AG08396 (cell line): ENCODE measurements at places on chromosomes 11 and 22.

- DNase-seq: no peak
Measured at GRCh38 chr11:3115321-3115720, 49.8 kb downstream of the OSBPL5 start.

DNA sequence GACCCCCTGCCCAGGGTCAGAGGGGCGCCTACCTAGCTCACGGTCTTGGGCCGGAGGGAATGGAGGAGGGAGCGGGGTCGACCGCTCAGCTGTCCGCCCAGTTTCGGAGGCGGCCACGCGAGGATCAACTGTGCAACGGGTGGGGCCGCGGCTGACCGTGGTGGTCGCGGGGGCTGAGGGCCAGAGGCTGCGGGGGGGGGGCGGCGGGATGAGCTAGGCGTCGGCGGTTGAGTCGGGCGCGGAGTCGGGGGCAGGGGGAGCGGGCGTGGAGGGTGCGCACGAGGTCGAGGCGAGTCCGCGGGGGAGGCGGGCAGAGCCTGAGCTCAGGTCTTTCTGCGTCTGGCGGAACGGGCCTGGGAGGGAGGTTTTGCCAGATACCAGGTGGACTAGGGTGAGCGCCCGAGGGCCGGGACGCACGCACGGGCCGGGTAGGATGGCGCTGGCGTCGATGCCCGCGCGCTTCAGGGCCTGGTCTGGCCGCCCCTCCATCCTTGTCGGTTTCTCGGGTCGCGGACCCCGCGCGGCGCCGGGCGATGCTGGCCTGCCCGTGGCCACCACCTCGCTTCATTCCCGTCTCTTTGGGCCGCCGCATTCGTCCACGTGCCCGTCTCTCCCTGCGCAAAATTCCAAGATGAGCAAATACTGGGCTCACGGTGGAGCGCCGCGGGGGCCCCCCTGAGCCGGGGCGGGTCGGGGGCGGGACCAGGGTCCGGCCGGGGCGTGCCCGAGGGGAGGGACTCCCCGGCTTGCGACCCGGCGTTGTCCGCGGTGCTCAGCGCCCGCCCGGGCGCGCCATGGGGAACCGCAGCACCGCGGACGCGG is at the start of gene DRD4:
Gene DRD4, plus strand, starts transcription at position 759 of the 822 bp plus-strand sequence. Its CDS starts 36 bp downstream, at position 795.
- DNase-seq: peak; percentile 85

DNA sequence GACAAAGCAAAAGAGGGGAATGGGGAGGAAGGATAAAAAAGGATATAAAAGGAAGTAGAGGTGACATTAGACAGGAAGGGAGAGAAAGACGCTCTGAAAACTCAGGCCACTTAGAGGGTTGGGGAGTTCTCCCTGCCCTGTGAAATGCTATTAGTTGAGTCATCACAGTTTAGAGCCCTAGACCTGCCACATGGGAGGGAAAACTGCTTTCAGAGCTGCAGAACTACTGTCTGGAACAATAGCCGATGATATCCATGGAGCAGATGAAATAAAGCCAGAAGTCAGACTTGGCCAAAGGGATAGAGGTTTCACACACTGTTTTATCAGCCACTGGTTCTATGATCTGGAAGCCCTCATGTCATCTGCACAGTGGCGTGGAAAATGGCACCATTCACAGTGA is 157.9 kb downstream of the NCAM1 start:
- DNase-seq: no peak

DNA sequence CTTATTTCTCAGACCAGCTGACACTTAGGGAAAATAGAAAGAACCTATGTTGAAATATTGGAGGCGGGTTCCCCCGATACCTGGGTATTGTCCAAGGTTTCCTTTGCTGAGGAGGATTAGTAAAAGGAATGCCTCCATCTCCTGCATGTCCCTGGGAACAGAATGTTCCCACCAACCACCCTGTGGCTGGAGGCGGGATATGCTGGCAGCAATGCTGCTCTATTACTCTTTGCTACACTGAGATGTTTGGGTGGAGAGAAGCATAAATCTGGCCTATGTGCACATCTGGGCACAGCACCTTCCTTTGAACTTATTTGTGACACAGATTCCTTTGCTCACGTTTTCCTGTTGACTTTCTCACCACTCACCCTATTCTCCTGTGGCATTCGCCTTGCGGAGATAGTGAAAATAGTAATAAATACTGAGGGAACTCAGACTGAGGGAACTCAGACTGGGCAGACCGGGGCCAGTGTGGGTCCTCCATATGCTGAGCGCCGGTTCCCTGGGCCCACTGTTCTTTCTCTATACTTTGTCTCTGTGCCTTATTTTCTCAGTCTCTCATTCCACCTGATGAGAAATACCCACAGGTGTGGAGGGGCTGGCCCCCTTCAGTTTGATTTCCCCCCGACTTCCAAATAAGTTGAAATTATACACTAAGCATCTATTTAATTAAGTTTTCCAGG is 32.1 kb downstream of the IGLL1 start:
- DNase-seq: no peak

- DNase-seq: no peak
Measured at GRCh38 chr11:118142809-118143208, 9.8 kb downstream of the SCN4B start.

GRCh38 chr11:102390667-102391465 is 43.9 kb downstream of the BIRC2 start:
- peak; percentile 71 for DNase-seq

DNA sequence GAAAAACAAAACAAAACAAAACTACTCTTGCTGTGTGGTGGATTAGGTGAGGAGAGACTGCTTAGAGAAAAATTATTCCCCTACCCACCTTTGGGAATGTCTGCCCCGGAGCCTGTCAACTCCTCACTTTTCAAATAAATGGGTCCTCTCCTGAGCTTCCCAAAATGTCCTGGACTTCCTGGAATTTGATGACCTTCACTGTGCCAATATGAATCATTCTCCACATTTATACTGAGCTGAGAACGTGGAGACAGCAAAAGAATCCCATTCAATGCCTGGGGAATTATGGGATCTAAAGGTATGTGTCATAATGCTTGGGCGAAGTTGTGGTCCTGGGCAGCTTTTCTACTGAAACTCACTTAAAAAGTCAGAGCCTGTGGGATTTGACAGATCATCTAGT is 136.8 kb downstream of the KIF18A start:
- DNase-seq: no peak

DNA sequence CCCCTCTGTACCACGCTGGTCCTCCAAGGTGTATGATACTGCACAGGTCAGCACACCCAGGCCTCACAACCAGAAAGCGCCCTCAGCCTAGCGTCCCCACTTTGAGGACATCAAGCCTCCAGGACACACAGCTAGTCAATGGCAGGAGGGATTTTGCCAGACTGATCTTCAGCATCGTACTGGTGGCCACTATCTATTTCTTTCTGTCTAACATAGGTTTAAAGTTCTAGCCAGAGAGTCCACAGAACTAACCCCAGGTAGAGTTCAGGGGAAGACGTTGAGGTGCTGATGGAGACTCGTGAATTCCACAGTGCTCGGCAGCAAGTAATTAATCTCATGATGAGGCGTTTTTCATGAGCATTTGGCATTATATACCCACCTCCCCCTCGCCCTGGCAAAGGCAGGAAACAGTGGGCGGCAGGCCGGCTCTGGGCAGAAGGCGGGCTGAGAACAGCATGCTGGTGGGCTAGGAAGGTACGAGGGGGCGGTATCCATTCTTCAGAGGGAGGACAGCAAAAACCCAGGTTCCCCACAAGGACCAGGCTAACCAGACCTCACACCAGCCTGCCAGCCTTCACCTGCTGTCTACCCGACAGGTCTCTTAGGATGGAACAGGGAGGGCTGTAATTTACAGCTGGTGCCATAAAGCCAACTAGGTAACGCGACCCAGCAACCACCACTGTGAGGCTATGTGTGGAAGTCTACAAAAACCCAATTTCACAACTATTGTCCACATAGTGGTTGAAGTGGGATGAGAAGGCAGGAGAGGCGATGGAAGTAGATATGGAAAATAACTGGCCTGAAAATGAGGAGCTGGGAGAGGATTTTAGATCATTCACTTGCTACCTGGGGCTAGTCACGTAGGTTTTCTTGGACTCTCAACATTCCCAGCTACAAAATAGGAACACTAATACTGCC is 18.5 kb downstream of the MYH9 start:
- no peak for DNase-seq

DNA sequence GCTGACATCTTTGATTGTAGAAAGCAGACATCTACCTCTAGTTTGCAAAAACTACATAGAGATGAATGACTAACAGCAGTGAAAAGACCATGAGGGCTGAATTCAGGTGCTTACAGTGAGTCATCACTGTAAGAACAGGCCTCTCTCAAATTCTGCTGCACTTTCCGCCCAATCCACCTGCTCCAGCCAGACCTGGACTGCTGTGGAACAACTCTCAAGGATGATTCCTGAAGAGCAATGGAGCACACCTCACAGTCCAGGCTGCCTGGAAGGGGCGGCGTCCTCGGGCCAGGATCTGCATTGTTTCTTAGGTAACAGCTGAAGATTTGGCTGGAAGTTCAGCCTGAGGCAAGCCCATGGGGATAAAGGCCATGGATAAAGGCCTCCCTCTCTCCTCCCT is 15.1 kb downstream of the APOL2 start:
- DNase-seq: no peak

GRCh38 chr22:42688241-42689211 is 32.1 kb downstream of the A4GALT start:
- peak; percentile 81 for DNase-seq

- no peak for DNase-seq
Measured at GRCh38 chr22:43990044-43990443, 34.1 kb upstream of the PARVB start.

DNA sequence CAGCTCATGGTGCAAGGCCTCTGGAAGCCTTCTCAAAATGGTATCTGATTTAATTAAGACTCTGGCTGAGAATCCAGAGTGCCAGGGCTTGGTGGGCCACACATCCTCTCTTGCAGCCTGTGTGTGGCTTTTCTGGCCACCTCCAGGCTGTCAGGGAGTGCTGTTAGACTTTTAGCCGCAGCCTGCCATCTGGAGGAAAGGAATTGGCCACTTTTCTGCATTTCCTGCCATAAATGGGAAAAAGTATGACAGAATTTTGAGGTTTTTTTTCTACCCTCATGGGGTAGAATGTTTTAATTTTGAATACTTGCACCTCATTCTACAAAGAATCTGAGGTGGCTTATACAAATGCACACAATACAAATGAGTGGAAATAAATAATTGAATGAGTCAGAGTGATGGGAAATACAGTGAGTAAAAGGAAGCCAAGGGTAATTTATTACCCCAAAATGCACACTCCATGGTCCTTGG is 218.4 kb downstream of the ADAMTS15 start:
- no peak for DNase-seq

- DNase-seq: no peak
Measured at GRCh38 chr11:103266167-103266831, 157.1 kb downstream of the DYNC2H1 start.

DNA sequence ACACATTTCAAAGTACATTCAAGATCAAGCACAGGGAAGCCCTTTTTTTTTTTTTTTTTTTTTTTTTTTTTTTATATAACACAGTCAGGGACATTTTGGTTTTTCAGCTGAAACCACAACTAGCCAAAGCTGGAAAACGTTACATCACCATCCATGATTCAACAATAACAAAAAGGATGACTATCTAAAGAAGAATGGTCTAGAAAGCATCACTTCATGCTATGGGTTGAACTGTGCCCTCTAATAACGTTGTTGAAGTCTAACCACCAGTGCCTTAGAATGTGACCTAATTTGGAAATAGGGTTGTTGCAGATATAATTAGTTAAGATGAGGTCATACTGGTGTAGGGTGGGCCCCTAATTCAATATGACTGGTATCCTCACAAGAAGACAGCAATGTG is 46.6 kb downstream of the MTMR2 start:
- peak; percentile 61 for DNase-seq

GRCh38 chr11:762421-763072 is 14.7 kb downstream of the GATD1 start:
- DNase-seq: peak; percentile 90

DNA sequence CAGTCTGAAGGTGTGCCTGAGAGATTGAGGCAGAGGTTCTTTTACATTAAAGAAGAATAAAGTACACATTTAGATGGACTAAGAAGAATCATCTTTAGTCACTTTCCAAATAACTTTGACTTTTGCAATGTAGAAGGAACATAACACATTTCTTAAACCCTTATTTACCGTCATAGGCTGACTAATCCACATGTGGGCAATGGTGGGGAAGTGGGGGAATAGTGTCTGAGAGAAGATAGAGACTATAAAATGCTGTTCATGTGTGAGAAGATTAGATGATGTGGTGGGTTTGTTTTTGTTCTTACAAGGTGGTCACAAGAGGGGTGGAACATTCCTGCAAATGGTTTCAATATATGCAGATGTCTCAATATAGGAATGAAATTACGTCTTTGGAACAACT is 1.8 kb downstream of the MS4A4A start:
- no peak for DNase-seq

DNA sequence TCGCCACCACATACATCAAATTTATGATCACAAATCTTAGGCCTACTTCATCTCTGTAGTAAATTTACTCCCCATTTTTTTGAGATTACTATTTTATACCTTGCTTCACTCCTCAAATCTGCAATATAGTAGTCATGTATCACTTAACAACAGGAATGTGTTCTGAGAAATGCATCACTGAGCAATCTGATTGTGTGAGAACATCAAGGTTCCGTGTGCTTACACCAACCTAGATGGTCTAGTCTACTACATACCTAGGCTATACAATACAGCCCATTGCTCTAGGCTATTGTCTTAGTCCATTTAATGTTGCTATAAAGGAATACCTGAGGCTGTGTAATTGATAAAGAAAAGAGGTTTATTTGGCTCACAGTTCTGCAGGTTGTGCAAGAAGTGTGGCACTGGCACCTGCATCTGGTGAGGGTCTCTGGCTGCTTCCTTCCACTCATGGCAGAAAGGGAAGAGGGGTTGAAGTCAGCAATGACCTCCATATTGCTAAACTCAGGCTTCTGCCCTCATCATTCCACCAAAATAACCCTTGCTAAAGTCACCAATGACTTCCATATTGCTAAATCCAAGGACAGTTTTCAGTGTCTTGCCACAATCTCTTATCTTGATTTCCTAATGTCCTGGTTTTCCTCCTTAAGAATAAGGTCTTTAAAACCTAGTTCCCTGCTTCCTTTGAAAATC is 140.3 kb downstream of the RBFOX2 start:
- no peak for DNase-seq

GRCh38 chr11:12298610-12299009 is 78.8 kb upstream of the PARVA start:
- no peak for DNase-seq

DNA sequence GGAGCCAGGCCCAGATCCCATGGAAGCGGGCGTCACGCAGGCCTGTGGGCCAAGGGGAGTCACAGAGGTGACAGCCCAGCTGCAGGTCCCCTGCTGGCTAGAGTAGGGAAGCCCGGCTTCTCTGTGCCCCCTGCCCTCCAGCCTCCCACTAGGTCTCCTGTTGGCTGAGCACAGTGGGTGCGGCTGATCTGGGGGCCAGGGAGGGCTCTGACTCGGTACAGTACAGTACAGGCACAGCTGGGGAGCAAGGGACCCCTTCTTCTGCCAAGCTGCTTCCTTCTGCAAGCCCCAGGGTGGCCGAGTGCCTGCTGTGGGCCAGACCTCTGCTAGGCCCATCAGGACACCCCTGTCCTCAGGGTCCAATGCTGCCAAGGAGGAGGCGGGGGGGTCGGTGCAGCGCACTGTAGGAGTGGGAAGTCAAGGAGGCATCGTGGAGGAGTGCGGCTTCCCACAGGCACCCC is 10.1 kb downstream of the SUSD2 start:
- DNase-seq: no peak
